ENCODE measurements at places on chromosomes 3 and 15. TPM values are rescaled to one million over a fixed set of nuclear protein-coding genes. Genes with fewer than 3 reads are reported as not detected.

The GASK1A gene
- 0.07 TPM for total RNA-seq

The TEX55 gene
- not detected for total RNA-seq

The SLC22A14 gene
- total RNA-seq = not detected

The GUCA1C gene
- total RNA-seq = not detected

The SETD5 gene
- total RNA-seq = 49.1 TPM

The CLDN16 gene
- total RNA-seq = 0.37 TPM

The FHIT gene
- 3.7 TPM for total RNA-seq

The SLC24A5 gene
- not detected for total RNA-seq

The LZTFL1 gene
- total RNA-seq = 5.0 TPM

The TPM1 gene
- 149 TPM for total RNA-seq

The THRB gene
- total RNA-seq = 2.8 TPM

The PLD1 gene
- 23.3 TPM for total RNA-seq

The SEMA3B gene
- 5.4 TPM for total RNA-seq

The TBC1D23 gene
- 19.3 TPM for total RNA-seq

The ST8SIA2 gene
- total RNA-seq = not detected

The HOMER2 gene
- 50.9 TPM for total RNA-seq

The RETNLB gene
- not detected for total RNA-seq

The ADAMTS9 gene
- 0.28 TPM for total RNA-seq

The KBTBD12 gene
- not detected for total RNA-seq

The LMAN1L gene
- not detected for total RNA-seq

The HRG gene
- not detected for total RNA-seq

The IMPG2 gene
- 0.05 TPM for total RNA-seq

The FSIP1 gene
- total RNA-seq = 0.42 TPM

The TMEM45A gene
- 9.6 TPM for total RNA-seq

The CERS3 gene
- 14.1 TPM for total RNA-seq

The WDR72 gene
- not detected for total RNA-seq

The PYGO1 gene
- 0.49 TPM for total RNA-seq

The SOX14 gene
- total RNA-seq = not detected

The INSYN1 gene
- total RNA-seq = 6.9 TPM

The ATP6V1A gene
- total RNA-seq = 61.9 TPM

The TICRR gene
- 6.3 TPM for total RNA-seq

The LRRC31 gene
- total RNA-seq = not detected

The GOLGA6A gene
- not detected for total RNA-seq

The KLHL40 gene
- total RNA-seq = not detected

The IL17RD gene
- total RNA-seq = 6.1 TPM

The ABHD2 gene
- 43.4 TPM for total RNA-seq

The FANCD2OS gene
- 2.3 TPM for total RNA-seq

The GPR15 gene
- not detected for total RNA-seq

The FAM107A gene
- total RNA-seq = not detected

The CHRNA7 gene
- 0.28 TPM for total RNA-seq

The PLA2G4E gene
- 5.1 TPM for total RNA-seq

The MAPKAPK3 gene
- 76.5 TPM for total RNA-seq

The CHRM5 gene
- not detected for total RNA-seq

The PRICKLE2 gene
- 9.2 TPM for total RNA-seq

The ABI3BP gene
- total RNA-seq = 2.1 TPM

The ITIH4 gene
- total RNA-seq = not detected

The TTLL13 gene
- not detected for total RNA-seq

The LSG1 gene
- 20.5 TPM for total RNA-seq

The PEX5L gene
- 0.07 TPM for total RNA-seq

The ATP8B4 gene
- 0.56 TPM for total RNA-seq

The GOLGA8R gene
- 0.60 TPM for total RNA-seq

The IQCF6 gene
- not detected for total RNA-seq

The CACNA2D2 gene
- 0.07 TPM for total RNA-seq

The TMPRSS7 gene
- not detected for total RNA-seq

The CHAC1 gene
- total RNA-seq = 5.9 TPM
